ENCODE measurements at places on chromosomes 3 and 15.
A peak's percentile ranks its signal among the peaks of the same experiment; 100 is the strongest.

GRCh38 chr3:9183811-9184460, 65.5 kb downstream of the SRGAP3 start:
- no peak for DNase-seq

DNA sequence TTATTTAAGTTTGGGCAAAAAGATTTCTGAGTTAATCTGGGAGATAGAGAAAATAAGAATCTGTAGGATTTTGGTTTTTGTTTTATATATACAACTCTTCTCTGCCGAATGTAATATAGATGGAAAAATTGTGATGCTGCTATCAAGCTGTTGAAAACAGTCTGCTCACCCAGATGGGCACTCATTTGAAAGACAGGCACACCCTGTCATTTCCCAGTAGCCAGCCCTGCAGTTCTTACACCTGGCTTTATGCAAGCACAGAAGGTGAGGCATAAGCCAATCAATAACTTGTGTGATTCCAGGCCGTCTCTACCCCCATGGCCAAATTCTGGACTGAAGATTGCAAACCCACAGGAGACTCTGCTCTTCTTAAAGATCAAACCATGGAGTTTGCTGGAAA, 27.1 kb upstream of the PTX3 start:
- no peak for DNase-seq

DNA sequence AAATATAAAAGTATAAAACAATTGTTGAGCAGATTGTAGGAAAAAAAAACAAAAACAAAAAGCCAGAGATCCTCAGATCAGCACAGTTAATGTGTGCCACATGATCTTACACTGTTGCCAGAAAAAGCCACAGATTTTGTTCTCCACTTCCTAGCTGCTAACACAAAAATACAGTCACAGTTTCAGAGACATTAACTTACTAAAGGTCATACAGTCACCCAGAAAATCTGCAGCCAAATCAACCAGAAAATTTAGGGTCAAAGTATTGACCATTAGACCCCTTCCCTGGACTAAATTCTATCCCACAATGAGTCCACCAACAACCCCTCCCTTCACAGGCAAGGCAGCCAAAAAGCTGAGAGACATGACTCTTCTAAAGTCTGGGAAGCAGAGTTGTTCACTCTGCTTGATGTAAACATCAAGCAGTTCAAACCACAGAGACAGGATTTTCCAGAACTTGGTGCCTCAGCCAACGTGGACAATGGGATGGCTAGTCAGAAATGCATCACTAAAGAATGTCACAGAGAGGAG, 59.1 kb downstream of the SST start:
- no peak for DNase-seq

DNA sequence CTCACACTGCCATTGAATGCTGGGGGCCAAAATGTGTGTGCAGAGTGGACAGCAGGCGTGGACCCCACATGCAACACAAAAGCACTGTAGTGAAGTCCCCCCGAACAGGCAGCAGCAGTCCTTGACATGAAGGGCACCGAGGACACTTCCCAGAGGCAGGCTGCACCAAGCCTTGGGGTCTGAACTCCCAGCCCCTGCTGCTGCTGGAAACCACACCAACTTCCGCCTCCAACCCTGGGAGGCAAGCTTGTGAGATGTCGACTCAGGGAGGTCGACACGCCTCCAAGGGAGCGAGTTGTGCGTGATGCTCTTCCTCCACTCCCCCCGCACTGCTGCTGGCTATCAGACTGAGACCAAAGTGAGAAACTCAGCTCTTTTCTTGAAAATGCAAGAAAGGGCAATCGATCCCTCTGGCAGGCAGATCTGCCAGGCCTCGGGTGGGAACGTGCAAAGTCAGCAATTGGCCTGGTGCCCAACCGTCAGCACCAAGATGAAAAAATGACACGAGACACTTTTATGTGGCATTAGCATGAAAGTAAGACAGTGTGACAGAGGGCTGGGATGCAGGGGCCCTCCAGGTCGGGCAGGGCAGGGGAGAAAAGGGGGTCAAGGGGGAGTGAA, 43.6 kb downstream of the WHAMM start:
- DNase-seq: no peak

GRCh38 chr3:125214738-125215137, 2.2 kb upstream of the SLC12A8 start:
- no peak for DNase-seq

- DNase-seq: peak; percentile 9
These were observed 50.3 kb downstream of the MED12L start for GRCh38 chr3:151135541-151136337.

- DNase-seq: no peak
These were observed 26.0 kb downstream of the HHLA2 start for GRCh38 chr3:108322352-108322751.

GRCh38 chr3:72636969-72637597, 211.2 kb downstream of the SHQ1 start:
- DNase-seq: no peak

GRCh38 chr3:150906461-150906860, 1.2 kb upstream of the MINDY4B start:
- DNase-seq: no peak

DNA sequence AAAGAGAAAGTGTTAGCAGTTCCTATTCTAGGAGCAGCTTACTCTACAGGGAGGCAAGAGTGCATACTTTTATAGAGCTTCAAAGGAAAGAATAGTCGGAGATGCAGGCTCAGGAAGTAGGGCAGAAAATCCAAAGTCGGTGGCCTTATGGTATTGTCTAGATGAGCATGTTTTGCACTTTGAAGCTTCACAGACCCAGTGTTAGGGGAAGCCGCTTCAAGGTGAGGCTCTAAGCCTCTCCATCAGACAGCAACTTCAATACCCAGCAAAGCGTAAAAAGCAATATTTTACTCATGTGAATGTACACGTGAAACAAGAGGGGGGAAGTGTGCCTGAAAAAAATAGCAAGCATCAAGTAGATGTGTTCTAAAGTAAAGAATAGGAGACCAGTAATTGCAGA, 125.6 kb upstream of the RASGRP1 start:
- no peak for DNase-seq

- no peak for DNase-seq
These were observed 174.6 kb downstream of the CHST2 start for GRCh38 chr3:143294188-143294587.

GRCh38 chr15:99565049-99565298, 810 bp upstream of the MEF2A start:
- DNase-seq: no peak

DNA sequence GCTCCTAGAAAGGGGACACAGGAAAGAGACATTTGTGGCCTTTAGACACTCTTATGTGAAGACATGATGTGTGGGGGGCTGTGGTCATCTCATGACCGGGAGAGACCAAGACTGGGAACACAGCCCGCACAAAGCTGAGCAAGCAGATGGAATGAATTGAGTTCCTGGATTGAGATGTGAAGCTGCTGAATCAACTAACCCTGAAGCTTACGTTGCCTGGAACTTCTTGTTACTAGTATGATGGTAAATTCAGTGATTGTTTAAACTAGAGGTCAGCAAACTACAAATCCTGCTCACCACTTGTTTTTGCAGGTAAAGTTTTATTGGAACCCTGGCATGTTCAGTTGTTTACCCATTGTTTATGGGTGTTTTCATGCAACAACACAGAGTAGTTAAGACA, 83.4 kb upstream of the BHLHE40 start:
- no peak for DNase-seq

- no peak for DNase-seq
These were observed 689.6 kb upstream of the NECTIN3 start for GRCh38 chr3:110381992-110382391.

GRCh38 chr3:36403661-36404060, 23.4 kb downstream of the STAC start:
- DNase-seq: no peak

GRCh38 chr3:165339753-165340152, 143.6 kb upstream of the SLITRK3 start:
- DNase-seq: no peak

- no peak for DNase-seq
These were observed 50.6 kb downstream of the TM4SF18 start for GRCh38 chr3:149282836-149283235.

DNA sequence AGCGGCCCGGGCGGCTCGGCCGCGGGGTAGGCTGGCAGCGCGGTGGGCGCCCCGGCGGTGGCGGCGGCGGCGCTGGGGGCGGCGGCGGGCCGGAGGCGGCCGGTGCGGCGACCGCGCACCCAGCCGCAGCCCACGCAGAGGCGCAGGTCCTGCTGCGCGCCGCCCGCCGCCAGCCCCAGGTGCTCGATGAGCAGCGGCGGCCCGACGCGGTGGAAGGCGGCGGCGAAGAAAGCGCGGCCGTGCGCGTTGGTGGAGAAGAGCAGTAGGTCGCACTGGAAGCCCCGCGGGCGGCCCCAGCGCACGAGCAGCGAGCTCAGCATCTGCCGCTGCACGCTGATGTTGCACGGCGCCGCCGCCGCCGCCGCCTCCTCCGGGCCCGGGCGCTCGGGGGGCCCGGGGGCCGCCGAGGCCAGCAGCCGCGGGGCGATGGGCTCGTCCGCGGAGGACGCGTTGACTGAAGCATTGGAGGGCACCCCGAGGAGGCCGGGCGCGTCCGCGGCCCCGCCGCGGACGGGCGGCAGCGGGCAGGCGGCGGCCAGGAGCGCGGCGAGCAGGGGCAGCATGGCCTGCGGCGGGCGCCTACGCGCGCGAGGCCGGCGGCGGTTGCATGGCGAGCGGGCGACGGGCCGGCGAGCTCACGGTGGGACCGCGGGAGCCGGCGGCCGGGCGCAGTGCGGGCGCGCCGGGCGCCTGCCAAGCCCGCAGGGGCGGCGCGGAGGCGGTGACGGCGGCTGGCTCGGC, 452 bp downstream of the TMEM158 start:
- no peak for DNase-seq

- DNase-seq: no peak
These were observed 203.8 kb upstream of the CD96 start for GRCh38 chr3:111338059-111338698.
